ENCODE measurements at places on chromosomes 12 and 14.

GRCh38 chr12:85872497-85873091 lies 1.5 kb upstream of the NTS start:
- no peak for DNase-seq

DNA sequence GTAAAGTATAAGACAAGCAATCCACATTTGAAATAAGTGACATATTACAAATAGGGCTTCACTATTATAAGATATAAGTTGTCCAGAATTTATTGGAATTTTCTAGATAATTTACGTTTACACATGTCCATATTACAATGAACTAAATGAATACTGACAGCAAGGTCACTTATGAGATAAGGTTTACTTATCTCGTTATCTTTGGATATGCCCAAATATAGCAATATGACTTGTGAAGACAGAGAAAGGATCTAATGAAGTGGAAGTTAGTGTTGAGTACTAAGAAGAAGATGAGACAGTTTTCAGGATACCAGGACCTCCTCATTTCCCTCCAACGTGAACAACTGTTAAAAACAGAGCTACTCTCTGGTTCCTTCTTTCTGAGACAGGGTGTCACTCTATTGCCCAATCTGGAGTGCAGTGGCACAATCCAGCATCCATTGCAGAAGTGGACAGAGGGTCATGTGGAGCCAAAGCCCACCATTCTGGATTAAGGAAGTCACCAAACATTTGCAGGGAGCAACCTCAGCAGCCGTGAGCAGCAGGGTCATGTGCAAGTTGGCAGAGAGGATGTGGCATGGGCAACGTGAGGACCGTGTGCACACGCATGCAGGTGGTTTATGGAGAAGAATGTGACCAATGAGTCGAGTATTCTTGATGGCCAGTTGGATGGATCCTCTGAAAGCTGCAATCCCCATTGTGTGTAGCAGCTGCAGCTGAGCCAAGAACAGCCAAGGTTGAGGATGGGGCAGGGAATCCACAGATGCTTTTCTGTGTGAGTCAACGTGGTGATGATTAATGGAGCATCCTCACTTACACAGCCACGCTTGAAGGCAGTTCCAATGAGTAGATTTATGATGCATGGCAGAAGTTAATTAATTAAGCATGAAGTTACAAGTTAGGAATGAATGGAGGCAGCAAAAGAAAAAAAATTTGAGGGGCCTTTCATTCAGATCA lies 111.0 kb downstream of the BICD1 start:
- no peak for DNase-seq

DNA sequence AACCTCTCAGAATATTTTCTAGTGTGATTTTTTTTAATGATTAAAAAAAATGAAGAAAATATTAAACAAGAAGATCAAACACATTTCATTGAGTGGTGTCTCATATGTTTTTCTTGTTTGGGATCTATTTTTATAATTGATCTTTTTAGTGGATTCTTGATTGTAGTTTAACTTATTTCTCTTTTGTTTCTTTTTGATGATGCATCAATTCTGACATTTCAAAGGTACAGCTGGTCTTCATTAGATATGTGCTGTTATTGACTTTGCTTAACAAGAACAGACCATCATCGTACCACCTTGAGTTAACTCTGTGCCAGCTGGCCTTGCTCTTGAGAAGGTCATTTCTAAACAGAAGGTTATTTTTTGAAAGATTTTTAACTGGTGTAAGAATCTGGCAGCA lies 45.8 kb upstream of the FGD4 start:
- no peak for DNase-seq

- DNase-seq: no peak
These were observed 1.4 kb downstream of the BICDL1 start for GRCh38 chr12:119990382-119990874.

DNA sequence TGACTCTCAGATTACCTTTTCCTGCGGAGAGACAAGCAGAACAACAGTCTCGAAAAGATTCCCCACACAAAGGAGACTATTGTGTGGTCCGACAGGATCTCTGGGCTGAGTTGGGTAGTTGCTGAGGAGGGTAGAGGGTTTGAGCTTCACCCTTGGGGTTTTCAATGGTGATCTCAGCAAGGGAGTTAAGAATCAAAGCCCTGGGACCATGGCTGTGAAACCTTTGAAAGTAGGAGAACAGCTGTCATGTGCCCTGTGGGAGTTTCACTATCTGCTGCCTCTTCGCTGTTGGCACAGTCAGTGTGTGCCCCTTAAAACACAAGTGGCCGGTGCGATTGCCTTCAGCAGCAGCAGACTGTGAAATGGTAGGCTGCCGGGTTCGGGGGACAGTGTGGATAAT lies 14.2 kb upstream of the PLEK2 start:
- no peak for DNase-seq

DNA sequence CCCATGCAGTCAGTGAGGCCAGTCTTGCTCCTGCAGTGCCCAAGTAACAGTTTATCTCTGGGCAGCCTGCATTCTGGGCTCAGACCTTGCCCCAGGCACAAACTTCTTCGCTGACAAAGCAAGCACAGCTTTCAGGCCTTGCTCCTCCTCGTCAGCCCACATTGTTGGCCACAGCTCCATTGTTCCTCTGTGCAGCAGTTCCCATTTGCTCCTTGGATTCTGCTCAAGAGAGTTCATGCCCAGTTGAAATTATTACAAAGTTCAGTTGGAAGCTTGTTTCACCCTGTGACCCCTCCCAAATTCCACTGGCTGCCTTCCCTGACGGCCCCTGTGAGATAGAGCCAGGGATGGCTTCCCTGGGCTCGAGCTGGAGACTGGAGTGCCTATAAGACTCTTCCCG lies 163.4 kb upstream of the DDHD1 start:
- no peak for DNase-seq

- no peak for DNase-seq
These were observed 225.0 kb downstream of the SPTSSA start for GRCh38 chr14:34237081-34237480.

DNA sequence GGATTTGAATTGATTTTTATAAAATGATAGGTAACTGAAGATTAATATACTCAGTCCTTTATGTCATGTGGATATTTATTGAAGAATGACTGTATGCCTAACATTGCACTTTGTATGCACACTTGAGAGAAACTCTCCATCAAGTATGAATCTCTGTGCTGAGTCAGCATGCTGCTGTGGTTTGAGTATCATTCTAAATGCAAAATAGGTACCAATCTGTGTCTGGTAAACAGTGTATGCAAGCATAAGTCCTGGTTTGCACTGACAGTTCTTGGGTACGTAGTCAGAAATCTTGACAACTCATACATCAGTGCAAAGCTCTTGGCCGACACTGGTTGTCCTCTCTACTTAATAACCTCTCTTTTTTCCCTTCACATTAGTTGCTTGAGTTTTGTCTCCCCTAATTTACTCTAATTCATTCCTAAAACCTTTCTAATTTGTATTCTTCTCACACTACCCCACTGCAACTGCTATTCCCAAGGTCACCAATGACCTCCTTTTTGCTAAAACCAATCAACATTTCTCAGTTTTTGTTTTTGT lies 21.8 kb downstream of the MGAT4C start:
- DNase-seq: no peak

DNA sequence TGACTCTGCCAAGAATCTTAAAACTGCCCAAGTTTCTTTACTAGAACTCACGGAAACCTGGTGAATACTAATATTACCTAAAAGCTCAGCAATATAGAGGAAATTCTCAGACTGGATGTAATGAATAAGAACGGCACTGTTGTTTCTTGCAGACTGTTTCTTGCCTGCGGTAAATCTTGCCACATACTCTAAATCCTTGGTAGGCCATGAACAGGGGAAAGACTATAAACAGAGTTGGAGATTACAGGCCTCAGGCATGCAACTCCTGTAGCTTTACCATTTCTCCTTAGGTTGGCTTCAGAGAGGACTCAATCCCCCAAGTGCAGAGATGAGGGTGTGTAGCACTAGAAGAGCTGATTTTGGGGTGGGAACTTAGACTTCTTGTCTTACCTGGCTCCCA lies 1.1 kb downstream of the ALDH6A1 start:
- no peak for DNase-seq

DNA sequence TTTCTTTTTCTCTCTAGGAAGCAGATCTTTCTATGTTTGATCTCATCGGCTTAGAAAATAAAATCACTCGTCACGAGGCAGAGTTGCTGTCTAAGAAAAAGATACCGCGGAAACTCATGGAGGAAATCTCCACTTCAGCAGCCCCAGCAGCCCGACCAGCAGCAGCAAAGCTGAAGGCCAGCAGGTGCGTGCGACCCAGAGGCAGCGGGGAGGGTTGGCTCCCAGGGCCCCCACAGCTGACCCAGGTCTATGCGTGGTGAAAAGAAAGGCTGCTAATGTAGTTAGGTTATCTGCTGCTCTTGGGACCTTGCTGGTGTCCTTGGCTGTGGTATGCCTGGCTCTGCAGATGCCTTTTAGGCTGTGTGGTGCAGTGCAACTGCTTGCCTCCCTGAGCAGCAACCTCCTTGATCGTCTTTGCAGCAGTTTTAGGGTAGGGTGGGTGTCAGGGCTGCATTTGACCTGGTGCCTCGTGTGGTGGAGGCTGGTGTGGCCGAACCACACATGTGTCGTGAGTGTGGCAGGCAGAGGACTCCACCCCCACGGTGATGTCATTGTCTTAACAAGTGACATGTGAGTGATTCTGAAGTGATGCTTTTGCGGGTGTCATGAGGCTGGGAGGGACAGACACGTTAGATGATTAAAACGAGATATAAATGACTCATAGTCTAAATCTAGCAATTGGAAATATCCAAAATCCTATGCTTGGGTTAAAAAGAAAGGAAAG lies 68.6 kb downstream of the EP400 start:
- DNase-seq: no peak

- DNase-seq: no peak
These were observed 100.2 kb downstream of the PDZRN4 start for GRCh38 chr12:41288142-41288811.

GRCh38 chr12:46908936-46909635 lies 83.3 kb upstream of the SLC38A4 start:
- DNase-seq: no peak

DNA sequence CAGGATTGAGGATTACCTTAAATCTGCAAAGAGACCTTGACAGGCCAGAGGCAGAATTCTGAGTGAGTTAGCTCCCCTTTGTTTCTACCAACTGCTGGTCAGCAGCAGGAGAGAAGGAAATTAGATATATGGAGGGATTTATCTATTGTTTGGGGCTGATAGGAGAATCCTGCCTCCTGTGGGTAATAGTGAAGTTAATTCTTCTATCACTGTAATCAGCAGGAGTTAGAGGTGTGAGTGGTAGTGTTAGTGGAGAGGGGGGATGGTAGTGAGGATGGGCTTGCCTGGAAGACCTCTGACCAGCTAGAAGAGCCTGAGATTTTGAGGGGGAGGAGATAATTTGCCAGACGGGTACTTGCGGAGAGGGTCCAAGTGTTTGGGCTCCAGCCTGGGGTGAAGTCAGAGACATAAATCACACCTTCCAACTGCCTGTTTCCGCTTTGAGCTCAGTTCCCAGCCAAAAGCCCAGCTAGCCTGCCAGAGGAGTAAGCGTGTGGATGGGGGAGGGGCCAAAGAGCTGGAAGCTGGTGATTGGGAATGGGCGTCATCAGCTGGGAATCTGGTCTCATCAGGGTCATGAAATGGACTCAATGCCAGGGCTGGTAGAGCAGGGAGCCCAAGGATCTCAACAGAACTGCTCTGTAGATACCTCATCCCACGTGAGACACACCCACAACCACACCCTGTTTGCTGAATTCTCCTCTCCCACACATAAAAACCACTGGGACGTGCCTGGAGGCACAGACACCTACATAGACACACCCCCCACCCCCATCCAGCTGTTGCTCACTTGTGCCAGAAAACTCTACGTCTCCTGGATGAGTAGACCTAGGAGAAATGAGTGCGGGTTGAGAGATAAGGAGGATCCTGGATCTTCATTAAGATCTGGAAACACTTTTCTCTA lies 13.1 kb upstream of the ITGA5 start:
- no peak for DNase-seq

GRCh38 chr12:117052386-117053049 lies 46.7 kb downstream of the TESC start:
- no peak for DNase-seq

- DNase-seq: no peak
These were observed 217.3 kb downstream of the MON2 start for GRCh38 chr12:62683776-62684569.

GRCh38 chr14:38724621-38725020 lies 378.4 kb downstream of the SEC23A start:
- no peak for DNase-seq

GRCh38 chr12:93441081-93441616 lies 598 bp downstream of the UBE2N start:
- DNase-seq: peak; percentile 53

GRCh38 chr12:111685811-111686573 lies at the start of the genes ACAD10 and BRAP:
Gene ACAD10, plus strand, starts transcription at chr12:111686053. Its CDS starts 6,657 bp downstream, at chr12:111692710.
Gene BRAP, minus strand, starts transcription at chr12:111685956. Its CDS starts 164 bp downstream, at chr12:111685792.
- peak; percentile 95 for DNase-seq

GRCh38 chr12:57553343-57554202 lies 3.7 kb downstream of the KIF5A start:
- DNase-seq: no peak

DNA sequence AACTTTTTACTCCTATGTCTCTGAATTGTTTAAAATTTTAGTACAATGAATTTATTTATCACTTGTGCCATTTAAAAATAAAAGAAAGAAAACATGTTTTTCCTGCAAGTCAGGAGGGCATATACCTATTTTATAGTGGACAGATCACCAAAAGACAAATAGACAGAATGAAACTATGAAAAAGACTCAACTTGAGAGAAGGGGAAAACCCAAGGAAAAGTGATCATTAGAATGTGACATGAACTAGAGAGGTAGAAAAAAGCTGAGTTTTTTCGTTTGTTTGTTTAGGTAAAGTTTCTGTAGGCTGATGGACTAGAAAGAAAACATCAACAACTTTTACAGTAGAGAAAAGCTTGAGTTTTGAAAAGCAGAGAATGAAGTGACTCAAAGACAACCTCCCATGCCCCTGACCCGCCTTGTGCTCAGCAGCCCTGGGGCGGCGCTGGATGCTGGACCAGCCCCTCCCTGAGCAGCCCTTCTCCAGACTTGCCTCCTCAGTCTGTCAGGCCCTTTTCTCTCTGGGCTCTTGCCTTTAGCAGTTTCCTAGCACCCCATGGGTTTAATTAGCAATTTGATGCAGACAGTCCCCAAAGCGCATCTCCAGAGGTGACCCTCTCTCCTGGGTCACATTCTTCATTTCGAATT lies 95.1 kb upstream of the ARID2 start:
- DNase-seq: no peak

- no peak for DNase-seq
These were observed 108.9 kb downstream of the SLC6A15 start for GRCh38 chr12:84803661-84804060.

- DNase-seq: no peak
These were observed 431 bp upstream of the RHOJ start for GRCh38 chr14:63203618-63204406.

- no peak for DNase-seq
These were observed 580.0 kb downstream of the DIO2 start for GRCh38 chr14:79631276-79631675.

DNA sequence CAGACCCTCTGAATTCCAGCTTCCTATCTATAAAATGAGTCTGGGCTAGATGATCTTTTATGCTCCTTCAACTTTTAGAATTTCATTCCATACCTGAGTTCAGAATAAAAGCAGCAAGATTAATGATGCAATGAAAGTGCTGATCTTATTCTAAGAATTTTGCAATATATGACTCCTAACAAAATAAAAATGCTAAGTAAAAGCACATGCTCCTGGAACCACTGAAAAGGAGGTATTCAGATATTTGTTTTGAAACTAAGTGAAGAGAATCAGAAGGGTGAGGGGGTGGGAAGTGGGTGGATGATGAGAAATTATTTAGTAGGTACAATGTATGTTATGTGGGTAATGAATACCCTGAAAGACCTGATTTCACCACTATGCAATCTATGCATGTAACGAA lies 216.6 kb downstream of the PTPRO start:
- no peak for DNase-seq
